LHCN-M2 (cell line): ENCODE measurements at places on chromosomes 16 and 17. TPM values are rescaled to one million over a fixed set of nuclear protein-coding genes. Genes with fewer than 3 reads are reported as not detected.

DNA sequence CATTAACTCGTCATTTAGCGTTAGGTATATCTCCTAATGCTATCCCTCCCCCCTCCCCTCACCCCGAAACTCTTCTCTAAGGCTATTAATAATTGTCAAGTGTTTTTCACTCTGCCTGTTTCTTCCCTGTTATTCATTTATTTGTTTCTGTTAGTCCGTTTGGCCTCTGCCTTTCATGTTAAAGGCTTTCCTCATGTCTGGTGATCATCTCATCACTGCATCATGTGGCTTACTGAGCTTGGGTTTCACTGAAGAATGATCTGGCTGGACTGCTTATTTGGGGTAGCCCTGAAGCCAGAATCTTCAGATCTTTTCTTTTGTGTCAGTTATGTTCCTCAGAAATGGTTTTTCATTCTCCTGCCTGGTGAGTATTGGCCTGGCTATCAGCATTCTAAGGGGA is 9.5 kb downstream of the UTP4 start:
- DNase-seq: no peak

Gene SLC46A1
- total RNA-seq: 1.0 and 1.2 TPM in 2 replicates

DNA sequence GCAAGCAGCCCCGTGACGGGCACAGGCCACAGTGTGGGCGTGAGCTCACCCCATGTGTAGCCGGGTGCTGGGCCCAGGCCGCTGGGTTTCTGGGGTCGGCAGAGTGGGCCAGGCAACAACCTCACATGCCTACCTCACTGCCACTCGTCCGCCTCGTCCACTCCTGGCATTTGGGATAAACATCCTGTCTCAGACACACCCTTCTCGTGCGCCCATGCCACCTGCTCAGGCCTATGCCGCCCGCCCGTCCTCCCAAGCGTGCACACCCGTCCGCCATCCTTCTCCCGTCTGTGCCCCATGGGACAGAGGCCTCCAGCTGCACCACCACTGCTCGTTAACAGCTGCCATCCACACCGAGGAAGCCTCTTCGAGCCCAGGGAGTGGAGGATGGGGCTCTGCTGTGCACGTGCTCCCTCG is 64.3 kb downstream of the KLHDC4 start:
- DNase-seq: no peak

GRCh38 chr17:73546770-73547536 is 97.3 kb downstream of the SDK2 start:
- no peak for DNase-seq

- DNase-seq: no peak
Observed at GRCh38 chr17:57154921-57155320, 69.9 kb downstream of the AKAP1 start.

GRCh38 chr17:56300144-56300543 is 146.9 kb downstream of the ANKFN1 start:
- DNase-seq: no peak

DNA sequence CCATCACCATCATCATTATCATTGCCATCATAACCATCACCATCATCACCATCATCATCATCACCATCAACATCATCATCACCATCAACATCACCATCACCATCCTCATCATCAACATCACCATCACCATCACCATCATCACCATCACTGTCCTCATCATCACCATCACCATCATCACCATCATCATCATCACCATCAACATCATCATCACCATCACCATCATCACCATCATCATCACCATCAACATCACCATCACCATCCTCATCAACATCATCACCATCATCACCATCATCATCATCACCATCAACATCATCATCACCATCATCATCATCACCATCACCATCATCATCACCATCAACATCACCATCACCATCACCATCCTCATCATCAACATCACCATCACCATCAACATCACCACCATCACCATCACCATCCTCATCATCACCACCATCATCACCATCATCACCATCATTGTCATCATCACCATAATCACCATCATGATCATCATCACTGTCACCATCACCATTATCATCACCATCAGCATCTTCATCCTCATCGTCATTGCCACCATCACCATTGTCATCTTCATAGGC is 23.9 kb downstream of the COX4I1 start:
- DNase-seq: no peak

Gene RFFL
- 14.5 and 16.6 TPM in 2 replicates for total RNA-seq

DNA sequence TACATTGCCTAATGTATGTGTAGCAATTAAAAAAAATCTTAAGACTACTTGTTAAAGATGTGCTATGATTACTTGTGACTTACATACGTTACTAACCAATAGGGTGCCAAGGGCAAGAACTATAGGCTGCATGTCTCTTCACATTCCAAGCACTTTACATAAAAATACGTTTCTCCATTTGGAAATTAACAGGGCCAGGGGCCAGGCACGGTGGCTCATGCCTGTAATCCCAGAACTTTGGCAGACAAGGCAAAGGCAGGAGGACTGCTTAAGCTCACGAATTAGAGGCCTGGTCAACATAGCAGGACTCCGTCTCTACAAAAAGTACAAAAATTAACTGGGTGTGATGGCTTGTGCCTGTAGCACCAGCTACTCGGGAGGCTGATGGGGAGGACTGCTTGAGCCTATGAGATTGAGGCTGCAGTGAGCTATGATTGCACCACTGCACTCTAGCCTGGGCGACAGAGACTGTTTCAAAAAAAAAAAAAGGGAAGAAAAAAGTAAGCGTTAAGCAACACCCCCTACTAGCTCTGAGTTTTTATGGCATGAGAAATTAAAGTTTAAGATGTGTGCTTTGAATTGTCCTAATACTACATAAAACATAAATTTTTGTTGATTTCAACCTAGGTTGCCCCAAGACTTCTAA is 12.3 kb downstream of the PSMD12 start:
- no peak for DNase-seq

DNA sequence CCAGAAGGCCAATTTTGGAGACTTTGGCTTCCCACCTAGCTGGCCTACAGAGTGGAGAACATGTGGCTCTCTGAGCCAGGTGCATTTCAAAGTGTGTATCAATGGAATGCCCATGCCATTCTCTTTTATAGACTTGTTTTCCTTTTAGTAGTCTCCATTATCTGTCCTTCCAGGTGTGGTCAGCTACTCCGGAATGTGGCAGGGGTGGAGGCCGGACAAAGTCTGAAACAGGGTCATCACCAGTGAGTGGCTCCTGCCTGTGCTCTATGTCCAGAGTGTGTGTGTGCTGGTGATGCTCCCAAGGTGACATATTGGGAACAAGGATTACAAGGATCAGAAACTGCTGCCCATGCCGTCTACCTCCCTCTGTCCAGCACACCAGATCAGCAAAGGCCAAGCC is 3.8 kb upstream of the TMEM220 start:
- DNase-seq: no peak

Gene PRKCB
- total RNA-seq: not detected in 2 replicates

DNA sequence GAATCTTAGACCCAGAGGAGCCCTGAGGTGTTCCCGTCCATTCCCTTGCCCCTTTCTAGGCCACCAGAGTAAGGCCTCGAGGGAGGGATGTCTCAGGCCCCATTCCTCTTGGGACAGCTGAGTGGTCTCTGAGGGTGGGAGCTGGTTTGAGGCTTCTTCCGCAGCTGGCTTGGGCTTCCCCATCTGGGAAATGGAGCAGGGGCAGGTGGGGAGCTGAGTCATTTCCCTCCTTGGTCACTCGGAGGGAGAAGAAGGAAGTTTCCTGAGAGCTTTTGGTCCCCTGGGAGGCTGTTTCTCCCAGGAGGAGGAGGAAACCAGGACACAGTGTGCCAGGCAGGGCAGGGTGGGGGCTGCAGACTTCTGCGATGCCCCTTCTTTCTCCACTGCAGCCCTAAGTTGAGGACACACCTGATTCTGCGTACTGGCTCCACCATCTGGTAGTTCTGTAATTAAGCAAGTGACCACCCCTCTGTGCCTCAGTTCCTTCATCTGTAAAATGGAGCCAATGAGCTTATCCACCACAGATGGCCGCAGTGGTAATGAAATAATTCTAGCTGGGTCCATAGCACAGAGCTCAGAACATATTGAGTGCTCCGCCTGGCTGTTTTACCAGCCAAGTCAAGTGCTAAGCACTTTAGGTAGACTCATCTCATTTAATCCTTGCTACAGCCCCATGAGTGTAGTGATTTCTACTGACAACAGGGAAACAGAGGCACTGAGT is 1.6 kb upstream of the KCNJ12 start:
- DNase-seq: peak; percentile 54

GRCh38 chr17:2980211-2980903 is 83.0 kb downstream of the OR1D5 start:
- DNase-seq: no peak

DNA sequence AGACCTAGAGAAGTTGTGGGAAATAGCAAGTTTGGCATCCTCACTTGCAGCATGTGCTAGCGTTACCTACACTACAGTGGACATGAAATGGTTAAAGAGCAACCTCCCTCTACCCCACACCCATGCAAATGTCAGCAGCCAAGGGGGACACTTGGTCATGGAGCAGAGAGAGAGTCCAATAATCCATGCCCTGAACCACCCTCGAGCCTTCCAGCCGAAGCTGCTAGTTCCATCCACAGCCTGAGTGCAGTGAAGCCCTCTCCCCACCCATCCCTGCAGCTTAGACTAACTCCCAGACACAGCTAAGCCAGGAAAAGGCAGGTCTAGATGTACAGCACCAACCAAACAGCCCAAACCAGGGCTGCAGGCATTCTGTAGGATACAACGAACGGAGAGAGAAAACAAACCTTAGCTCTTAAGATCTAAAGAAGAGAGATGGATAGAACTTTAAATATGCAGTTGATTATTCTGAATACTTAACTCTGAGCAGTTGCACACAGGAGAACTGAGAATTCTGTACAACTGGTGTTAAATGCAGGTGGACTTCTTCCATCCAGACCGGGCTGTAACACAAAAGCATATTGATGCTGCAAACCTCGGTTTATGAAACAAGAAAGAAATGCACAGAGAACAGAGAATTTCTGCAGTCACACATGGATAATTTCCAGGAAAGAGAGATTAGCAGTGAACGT is 93.8 kb downstream of the SALL1 start:
- DNase-seq: no peak

GRCh38 chr17:59829217-59830006 is 63.3 kb downstream of the TUBD1 start:
- DNase-seq: peak; percentile 100

- no peak for DNase-seq
Observed at GRCh38 chr16:22191532-22192260, 14.4 kb upstream of the EEF2K start.

Gene DNASE1L2
- 1.4 and 2.2 TPM in 2 replicates for total RNA-seq

Gene CDRT15
- not detected in 2 replicates for total RNA-seq

DNA sequence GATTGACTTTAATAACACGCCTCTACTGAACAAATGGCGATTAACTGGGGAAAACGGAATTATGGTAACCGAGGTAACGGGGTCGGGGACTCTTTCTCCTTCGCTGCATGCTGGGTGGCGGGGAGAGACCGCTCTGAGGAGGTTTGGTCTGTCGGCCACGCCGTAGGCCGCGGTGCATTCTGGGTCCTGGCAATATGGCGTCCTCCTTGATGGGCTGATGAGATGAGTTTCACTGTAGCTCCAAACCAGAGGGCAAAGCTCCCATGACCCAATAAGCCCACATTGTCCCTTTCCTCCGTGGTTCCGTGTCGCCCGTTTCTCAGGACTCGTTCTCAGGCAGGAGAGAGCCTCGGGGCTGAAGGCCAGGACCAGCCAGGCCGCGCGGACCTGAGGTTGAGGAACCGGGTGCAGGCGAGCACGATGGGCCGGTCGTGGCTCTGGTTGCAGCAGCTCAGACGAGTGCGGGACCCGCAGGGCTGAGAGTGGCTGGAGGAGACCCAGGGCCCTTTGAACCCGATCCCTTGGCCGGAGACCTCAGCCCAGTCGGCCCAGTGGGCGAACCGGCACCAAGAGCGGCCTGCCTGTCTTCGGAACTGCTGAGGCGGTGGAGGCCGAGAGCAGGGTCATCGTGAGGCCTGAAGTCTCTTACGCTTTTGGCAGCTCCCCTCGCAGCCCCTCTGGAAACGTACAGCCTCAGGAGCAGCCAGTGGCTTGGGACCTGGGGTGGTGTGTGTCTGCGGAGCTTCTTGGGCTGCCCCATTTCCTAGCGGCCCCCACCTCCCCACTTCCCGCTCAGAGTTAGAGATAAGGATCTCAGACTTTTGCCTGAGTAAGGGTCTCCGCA is at the start of gene RPTOR:
Gene RPTOR (plus strand): TSS at position 184 of the 844 bp plus-strand sequence. CDS start 792 bp downstream, outside the sequence.
- DNase-seq: peak; percentile 89
